Neural crest cell (in vitro differentiated cells): ENCODE measurements at places on chromosomes 3 and 15. TPM values are rescaled to one million over a fixed set of nuclear protein-coding genes. Genes with fewer than 3 reads are reported as not detected.

SCAMP5 gene
- total RNA-seq: 38.8 and 39.4 TPM in 2 replicates

GPR62 gene
- total RNA-seq: 0.18 and 0.23 TPM in 2 replicates

GHSR gene
- not detected in 2 replicates for total RNA-seq

ZPLD1 gene
- total RNA-seq: not detected in 2 replicates

ROBO1 gene
- 83.5 and 88.7 TPM in 2 replicates for total RNA-seq

CPEB1 gene
- 0.72 and 0.84 TPM in 2 replicates for total RNA-seq

POTEB2 gene
- total RNA-seq: not detected in 2 replicates

GABRB3 gene
- total RNA-seq: 19.8 and 23.7 TPM in 2 replicates

PLA2G4D gene
- not detected in 2 replicates for total RNA-seq

ATP13A3 gene
- total RNA-seq: 74.6 and 76.1 TPM in 2 replicates

ZNF385D gene
- 2.1 and 2.2 TPM in 2 replicates for total RNA-seq

ROPN1 gene
- total RNA-seq: not detected in 2 replicates

TF gene
- 0.98 and 1.6 TPM in 2 replicates for total RNA-seq

CHDH gene
- 3.0 and 4.3 TPM in 2 replicates for total RNA-seq

LTK gene
- total RNA-seq: 0.16 and 0.19 TPM in 2 replicates

RNU6-1 gene
- total RNA-seq: not detected in 2 replicates

NSMCE3 gene
- 11.9 and 12.5 TPM in 2 replicates for total RNA-seq

LYZL4 gene
- total RNA-seq: not detected in 2 replicates

EPHB1 gene
- 12.5 and 13.7 TPM in 2 replicates for total RNA-seq

GUCA1C gene
- total RNA-seq: not detected in 2 replicates

DAZL gene
- total RNA-seq: not detected in 2 replicates

ZCWPW2 gene
- 0.30 TPM in 1 of 2 replicates, not detected in the other for total RNA-seq

TLR9 gene
- 0.16 TPM in 1 of 2 replicates, not detected in the other for total RNA-seq

CELSR3 gene
- 26.5 and 27.2 TPM in 2 replicates for total RNA-seq

ITPKA gene
- total RNA-seq: 1.3 and 1.5 TPM in 2 replicates

TBC1D23 gene
- total RNA-seq: 23.3 and 25.2 TPM in 2 replicates

CLDN16 gene
- not detected in 2 replicates for total RNA-seq

NR1I2 gene
- total RNA-seq: 0.26 TPM in 1 of 2 replicates, not detected in the other

CTXND1 gene
- total RNA-seq: 1.3 TPM in 2 replicates

GXYLT2 gene
- total RNA-seq: 0.82 and 1.2 TPM in 2 replicates

CPLX3 gene
- total RNA-seq: not detected in 2 replicates

KLF13 gene
- 43.3 and 44.6 TPM in 2 replicates for total RNA-seq

HDC gene
- total RNA-seq: 2.6 and 3.5 TPM in 2 replicates

DUT gene
- total RNA-seq: 132 and 137 TPM in 2 replicates

TMEM207 gene
- total RNA-seq: not detected in 2 replicates

ZDHHC19 gene
- not detected in 2 replicates for total RNA-seq

SV2B gene
- not detected in 2 replicates for total RNA-seq

FETUB gene
- total RNA-seq: not detected in 2 replicates

HYAL1 gene
- 2.0 and 2.5 TPM in 2 replicates for total RNA-seq

SLC12A8 gene
- 2.7 and 2.9 TPM in 2 replicates for total RNA-seq

NCKIPSD gene
- total RNA-seq: 25.3 and 30.2 TPM in 2 replicates

ACAP2 gene
- total RNA-seq: 35.7 and 37.8 TPM in 2 replicates

MCTP2 gene
- 0.25 and 0.35 TPM in 2 replicates for total RNA-seq

ELL3 gene
- total RNA-seq: 1.3 and 2.7 TPM in 2 replicates

SLC9C1 gene
- total RNA-seq: 0.42 and 0.55 TPM in 2 replicates

QTRT2 gene
- 40.2 and 46.5 TPM in 2 replicates for total RNA-seq

ACTC1 gene
- total RNA-seq: 2.4 and 2.8 TPM in 2 replicates

EDEM1 gene
- total RNA-seq: 19.7 and 21.2 TPM in 2 replicates

VWA5B2 gene
- total RNA-seq: 0.36 and 0.56 TPM in 2 replicates

LRRIQ4 gene
- total RNA-seq: 0.12 and 0.16 TPM in 2 replicates

CYP1A1 gene
- 1.7 and 2.3 TPM in 2 replicates for total RNA-seq

SENP7 gene
- 26.2 and 26.8 TPM in 2 replicates for total RNA-seq
